ENCODE measurements at places on chromosomes 3 and 15. TPM values are rescaled to one million over a fixed set of nuclear protein-coding genes. Genes with fewer than 3 reads are reported as not detected.

DNA sequence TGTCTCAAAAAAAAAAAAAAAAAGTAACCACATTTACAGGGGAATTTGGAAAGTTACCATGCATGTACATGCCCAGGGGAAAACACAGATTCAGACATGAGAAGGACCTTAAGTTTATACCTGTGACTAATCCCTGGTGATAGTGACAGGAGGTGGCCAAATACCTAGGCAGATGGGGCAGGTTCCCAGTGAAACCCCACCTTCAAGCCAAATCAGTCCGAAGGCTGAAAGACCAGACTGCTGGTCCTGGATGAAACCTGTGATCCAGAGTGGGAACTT lies 15.8 kb downstream of the SPCS1 start:
- DNase-seq = no peak

DNA sequence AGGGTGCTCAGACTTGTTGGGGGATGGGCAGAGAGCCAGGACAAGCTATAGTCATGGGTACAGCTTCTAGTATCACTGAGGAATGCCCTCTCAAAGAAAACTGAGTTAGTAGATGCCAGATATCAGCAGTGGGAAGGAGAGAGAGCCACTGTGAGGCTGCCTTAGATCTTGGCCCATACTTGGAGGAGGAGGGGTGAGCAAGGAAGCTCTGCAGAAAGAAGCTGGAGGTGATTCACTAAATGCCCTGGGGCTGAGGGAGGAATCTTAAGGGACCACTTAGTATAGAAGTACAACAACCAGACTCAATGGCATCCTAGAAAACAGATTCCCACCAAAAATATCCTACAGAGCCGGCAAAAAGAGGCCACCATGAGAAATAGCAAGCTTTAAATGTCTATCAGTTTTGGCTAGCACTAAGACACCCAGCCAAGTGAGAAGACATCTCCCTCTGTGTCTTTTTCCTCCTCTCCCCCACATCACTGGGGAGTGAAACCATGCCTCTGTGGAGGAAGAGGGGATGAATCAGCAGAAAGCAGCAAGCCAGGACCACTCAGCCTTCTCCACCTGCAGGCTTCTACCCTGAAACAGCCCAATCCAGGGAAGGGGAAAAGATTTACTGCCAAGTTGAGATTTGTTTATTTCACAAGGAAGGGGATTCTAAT lies 282.5 kb upstream of the STT3B start:
- no peak for DNase-seq

Gene FBXO40
- total RNA-seq = not detected

GRCh38 chr15:54582863-54583643 lies 604.8 kb downstream of the UNC13C start:
- no peak for DNase-seq

GRCh38 chr3:69675786-69676530 lies 63.3 kb upstream of the MITF start:
- no peak for DNase-seq

Gene RNU5B-1
- total RNA-seq = not detected

DNA sequence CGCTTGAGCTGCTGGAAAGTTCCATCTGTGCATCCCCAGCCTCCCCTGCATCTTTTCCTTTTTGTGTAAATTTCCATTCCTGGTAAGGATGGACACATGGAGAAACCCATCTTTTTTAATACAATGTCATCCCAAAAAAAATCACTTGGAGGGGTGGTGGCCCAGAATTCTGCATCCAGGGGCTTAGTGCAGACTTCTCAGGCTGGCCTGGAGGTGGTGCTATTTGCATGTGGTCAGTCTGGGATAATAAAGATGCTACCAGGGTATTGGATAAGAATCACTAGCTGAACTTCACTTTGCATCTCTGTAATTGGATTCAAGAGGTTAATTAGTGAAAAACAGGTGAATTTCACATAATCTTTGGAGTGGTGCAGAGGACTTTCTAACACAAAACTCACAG lies 1.8 kb upstream of the ZSCAN2 start:
- DNase-seq = no peak

DNA sequence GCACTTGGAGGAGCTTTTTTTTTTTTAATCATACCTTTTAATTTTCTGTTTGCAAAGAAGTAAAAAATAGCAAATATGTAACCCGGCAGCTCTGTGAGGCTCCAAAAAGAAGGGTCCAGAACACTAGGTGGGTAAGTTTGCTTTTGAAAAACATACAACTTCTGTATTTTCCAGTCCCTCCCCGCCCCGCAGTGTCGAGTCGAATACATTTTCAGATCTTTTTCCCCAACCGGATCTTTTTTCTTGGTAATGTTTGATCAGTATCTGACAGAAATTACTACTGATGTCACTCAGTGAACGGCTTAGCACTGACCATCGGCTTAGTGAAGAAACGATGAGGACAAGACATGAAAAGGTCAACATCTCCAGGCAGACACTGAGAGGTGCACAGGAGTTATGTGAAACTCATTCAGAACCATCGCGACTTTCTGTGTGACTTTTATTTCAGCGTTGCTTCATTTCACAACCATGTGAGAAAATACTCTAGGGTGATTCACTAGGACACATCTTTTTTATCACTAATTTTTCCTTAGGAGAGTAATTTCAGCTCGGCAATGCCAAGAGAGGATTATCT lies 11.0 kb downstream of the ISL2 start:
- no peak for DNase-seq

GRCh38 chr3:149274220-149274619 lies 52.6 kb upstream of the CP start:
- no peak for DNase-seq

GRCh38 chr3:100978011-100978659 lies 15.1 kb downstream of the ABI3BP start:
- DNase-seq = no peak

Gene FAM107A
- total RNA-seq = 89.9 TPM

Gene XCR1
- total RNA-seq = 0.09 TPM

DNA sequence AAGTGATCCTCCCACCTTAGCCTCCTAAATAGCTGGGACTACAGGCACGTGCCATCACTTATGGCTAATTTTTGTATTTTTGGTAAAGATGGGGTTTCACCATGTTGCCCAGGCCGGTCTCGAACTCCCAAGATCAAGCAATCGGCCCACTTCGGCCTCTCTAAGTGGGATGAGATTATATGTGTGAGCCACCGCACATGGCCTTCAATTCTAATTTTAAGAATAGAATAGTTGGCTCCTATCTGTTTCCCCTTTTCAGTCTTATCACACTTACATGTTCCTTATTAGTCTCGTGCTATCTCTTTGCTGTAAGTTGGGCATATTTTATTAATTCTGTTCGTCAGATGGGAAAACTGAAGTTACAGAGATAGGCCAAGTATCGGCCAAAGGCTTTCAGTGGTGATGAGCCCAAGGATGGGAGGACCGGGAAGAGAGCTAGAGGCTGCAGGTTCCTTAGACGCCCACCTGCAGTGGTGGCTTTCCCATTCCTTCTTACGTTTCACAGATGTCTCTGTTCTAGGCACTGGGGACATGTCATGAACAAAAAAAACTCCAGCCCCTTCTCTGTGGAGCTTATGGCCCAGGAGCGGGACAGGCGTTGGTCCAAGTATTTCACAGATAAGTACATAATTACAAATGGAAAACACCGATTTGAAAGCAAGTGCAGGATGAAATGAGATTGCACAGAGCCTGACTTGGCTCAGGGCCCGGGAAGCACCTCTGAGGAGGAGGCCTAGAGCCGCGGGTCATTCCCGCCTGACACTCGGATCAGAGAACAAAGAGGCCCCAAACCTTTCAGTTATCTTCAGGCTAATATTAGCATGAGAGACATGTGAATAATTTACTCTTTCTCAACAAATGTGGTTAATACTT lies 91.1 kb upstream of the KLF13 start:
- peak; percentile 43 for DNase-seq

DNA sequence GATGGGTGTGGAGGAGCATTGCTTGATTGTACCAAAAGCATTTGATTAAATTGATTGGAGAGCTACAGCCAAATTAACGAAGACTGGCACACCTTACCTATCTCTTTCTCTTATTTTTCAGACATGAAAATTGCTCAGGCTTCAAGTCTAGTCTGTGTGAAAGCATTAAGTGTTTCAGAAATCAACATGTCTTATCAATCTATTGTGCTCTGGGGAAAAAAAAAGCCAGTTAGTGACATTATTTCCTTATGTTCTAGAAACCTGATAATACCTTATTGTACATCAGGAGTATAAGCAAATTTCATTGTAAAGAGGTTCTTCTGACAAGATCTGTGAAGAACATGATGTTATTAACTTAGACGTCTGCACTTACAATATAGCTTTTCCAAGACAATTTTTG lies 465.2 kb downstream of the IL5RA start:
- DNase-seq = no peak

DNA sequence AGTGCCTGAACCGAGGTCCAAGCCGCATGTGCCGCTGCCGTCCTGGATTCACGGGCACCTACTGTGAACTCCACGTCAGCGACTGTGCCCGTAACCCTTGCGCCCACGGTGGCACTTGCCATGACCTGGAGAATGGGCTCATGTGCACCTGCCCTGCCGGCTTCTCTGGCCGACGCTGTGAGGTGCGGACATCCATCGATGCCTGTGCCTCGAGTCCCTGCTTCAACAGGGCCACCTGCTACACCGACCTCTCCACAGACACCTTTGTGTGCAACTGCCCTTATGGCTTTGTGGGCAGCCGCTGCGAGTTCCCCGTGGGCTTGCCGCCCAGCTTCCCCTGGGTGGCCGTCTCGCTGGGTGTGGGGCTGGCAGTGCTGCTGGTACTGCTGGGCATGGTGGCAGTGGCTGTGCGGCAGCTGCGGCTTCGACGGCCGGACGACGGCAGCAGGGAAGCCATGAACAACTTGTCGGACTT lies 7.1 kb downstream of the DLL4 start:
- DNase-seq = no peak

GRCh38 chr15:74415966-74416916 lies 17.5 kb downstream of the SEMA7A start:
- DNase-seq = no peak

Gene CHD2
- 130 TPM for total RNA-seq

DNA sequence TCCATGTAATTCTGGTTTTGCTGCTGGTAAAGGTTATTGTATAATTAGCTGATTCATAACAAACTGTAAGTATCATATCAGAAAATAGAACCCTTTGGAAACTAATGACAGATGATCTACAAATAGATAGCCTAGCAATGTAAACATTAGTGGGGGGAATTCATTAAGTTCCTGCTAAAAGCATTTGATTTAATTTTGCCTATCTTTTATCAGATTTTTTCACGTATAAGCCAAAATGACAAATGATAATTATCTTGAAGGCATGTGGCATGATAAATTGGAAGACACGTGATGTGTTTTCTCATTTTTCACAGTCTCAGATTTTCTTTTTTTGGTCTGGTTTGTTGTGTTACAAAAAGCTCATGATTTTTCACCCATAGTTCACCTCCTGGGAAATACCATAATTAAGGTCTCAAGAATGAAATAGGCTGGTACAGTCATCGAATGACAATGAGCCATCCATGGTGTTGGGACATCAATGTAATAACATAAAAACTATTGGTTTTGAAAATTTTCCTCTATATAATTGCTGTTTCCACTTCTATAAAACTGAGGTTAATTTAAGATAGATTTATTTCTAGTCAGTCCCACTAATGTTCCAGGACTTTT lies 325.9 kb upstream of the TBL1XR1 start:
- DNase-seq = no peak

DNA sequence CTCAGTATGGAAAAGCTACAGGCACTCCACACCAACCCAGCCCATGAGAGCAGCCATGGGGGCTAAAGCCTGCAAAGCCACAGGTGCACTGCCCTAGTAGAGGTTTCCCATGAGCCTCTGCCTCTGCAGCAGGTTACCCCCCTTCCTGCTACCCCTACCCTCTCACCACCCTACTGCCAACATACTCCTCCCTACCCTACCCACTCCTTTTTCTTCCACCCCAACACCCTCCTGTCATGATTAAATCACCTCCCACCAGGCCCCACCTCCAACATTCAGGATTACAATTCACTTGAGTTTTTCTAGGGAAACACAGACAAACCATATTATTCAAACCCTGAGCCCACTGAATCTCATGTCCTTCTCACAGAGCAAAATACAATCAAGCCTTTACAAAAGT lies 88.4 kb downstream of the LMLN start:
- no peak for DNase-seq

Gene SLC12A8
- 65.3 TPM for total RNA-seq

GRCh38 chr15:67833710-67834511 lies 5.9 kb downstream of the RNU6-1 start:
- DNase-seq = no peak

- DNase-seq = no peak
Measured at GRCh38 chr15:39468828-39469227, 112.1 kb upstream of the THBS1 start.

Gene TNNC1
- 2.5 TPM for total RNA-seq

DNA sequence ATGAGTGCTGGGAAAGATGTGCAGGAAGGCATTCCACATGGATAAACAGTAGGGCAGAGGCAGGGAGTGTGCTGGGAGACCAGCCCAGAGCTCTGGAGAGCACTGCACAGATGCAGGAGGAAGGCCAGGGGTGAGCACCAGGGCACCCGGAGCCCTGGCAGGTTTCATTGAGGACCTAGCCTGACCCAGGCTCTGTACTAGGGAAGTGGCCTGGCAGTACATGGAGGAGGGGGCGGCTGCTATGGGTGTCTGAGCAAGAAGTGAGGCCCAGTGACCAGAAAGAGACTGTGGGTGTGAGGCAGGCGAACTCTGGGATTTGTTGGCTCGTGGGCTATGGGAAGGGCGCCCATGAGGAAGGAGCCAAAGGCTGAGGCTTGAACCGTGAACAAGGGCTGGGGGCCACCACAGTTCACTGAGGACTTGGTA lies 139.1 kb downstream of the DNAJB8 start:
- no peak for DNase-seq

DNA sequence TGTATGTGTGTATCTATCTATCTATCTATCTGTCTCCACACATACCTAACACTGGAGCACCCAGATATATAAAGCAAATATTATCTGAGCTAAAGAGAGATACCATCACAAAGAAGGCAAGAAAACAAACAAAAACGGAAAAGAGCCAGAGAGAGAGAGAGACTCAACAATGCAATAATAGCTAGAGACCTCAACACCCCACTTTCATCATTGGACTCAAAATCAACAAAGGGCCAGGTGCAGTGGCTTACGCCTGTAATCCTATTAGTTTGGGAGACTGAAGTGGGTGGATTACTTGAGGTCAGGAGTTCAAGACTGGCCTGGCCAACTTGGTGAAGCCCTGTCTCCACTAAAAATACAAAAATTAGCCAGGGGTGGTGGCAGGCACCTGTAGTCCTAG lies 23.4 kb downstream of the NCBP2 start:
- DNase-seq = no peak

DNA sequence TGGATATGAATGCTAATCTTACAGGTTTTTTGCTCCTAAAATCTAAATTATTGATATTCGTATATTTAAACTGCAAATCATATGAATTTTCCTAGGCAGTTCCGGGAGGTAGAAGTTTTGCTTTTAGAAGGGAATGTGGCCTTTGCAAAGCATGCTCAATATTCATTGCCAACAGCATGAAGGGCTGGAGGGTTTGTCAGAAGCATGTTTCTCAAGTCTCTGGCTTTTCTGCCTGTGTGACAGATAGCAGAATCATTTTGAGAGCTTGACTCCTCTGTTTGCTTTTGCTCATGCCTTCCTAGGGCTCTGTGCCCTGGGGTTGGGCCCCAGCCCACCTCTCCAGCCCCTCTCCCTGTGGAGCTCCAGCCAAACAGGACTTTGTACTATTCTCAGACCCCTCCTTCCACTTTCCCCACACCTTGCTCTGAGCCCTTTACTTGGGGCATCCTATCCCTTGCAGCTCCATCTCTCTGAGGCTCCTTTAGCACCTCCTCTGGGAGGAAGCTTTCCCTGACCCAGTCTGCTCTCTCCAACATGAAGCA lies 91.3 kb downstream of the ARNT2 start:
- no peak for DNase-seq

- no peak for DNase-seq
Measured at GRCh38 chr3:184426691-184427141, 46.9 kb downstream of the CHRD start.

Gene SCAANT1
- total RNA-seq = not detected

Gene TOPBP1
- 23.2 TPM for total RNA-seq

Gene GOLGA8G
- not detected for total RNA-seq

All from omental fat pad (tissue), 4 donors.